Heart right ventricle (tissue), 16 donors: ENCODE measurements at places on chromosomes 12 and 14. TPM values are rescaled to one million over a fixed set of nuclear protein-coding genes. Genes with fewer than 3 reads are reported as not detected.

DNA sequence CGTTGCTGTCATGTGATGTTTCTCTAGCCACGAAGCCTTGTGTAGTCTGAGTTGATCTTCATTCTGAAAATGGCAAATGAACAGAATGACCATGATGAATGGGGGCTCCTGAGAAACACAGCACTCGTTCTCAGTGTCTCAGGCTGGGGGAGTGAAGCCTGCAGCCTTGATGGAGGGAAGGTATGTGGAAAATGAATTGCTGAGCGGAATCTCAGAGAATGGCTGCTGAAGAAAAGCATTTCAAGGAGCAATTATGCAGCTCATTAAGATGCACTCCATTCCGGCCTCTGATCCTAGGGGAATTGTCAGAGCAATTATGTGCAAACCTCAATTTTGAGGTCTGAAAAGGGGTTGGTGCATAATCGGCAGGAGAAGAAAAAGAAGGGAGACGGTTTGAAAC lies 167.1 kb downstream of the CHST11 start:
- no peak for DNase-seq

GRCh38 chr14:22538671-22539228 lies 50.3 kb downstream of the DAD1 start:
- no peak for DNase-seq

RNASE11 gene
- total RNA-seq, result not detected

GRCh38 chr14:104694475-104694950 lies 5.1 kb downstream of the INF2 start:
- DNase-seq, result no peak

IAPP gene
- total RNA-seq, result not detected

TBX3 gene
- total RNA-seq, result 4.5 TPM

ATG14 gene
- 15.2 TPM for total RNA-seq

- no peak for DNase-seq
These were observed 50.5 kb upstream of the PWP1 start for GRCh38 chr12:107635139-107635538.

NANOG gene
- not detected for total RNA-seq

DNA sequence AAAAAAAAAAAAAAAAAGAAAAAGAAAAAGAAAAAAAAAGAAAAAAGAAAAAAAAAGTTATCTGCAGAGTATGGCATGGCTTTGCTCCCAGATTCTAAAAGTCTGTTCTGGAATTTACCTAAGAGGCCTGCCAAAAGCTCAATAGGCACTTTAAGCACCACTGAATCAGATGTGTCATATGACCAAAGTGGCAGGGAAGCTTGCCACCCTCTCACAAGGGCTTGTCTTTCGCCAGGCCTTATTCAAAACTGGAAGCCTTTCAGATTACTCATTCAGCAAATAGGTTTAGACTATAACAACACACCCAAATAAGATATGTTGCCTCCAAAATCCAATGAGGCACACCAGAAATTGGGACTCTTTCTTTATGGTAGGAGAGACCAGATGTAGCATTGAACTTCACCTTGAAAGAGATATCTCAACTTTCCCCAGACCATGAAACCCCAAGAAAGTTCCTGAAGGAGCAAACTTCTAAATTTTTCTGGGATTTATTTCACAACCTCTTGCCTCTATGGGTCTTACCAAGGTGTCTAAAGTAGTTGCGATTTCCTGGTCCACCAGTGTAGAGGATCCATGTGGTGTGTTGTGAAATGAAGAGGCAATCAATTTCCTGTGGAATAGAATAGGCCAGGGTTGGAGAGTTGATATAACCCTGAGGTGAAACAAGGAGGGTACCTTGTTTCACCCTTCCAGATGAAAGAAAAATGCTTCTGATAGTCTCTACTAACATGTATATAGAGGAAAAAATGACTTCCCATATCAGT lies 218.8 kb downstream of the DAD1 start:
- DNase-seq, result no peak

DNA sequence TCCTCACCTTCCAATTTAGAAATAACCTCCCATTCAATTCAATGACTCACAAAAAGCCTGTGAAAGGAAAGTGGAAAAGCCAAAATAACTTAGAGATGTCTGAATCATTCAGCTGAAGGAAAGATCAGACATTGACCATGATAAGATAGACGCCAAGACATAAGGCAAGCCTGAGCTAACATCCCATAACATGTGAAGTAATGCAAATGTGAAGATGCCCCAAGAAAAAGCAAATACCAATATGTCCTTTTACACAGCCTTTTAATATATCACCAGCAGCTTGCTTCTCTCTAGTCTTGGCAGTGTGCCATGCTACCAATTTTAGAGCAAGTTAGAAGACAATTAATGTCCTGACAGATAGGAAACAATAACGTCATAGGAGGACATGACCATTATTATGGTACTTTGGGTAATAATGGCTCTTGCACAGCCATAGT lies 2.4 kb upstream of the NUMB start:
- peak; percentile 64 for DNase-seq

DNA sequence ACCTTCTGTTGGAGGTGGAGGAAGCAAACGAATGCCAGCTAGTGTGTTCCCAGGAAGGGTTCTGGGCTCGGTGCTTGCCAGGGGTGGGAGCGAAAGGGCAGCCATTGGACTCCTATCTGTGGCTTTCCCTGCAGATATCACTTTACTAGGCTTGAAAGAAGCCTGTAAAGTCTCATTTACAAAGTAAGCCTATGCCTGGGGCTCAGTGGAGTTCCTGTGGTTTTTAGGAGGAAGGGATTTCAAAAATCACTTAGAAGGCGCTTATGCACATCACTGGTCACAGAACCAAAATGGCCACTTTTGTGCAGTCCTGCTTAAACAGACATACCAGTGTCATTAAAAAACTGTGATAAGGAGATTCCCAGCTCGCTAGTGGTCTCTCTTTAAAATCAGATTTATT lies 22.7 kb downstream of the CLMN start:
- DNase-seq, result no peak

SDR9C7 gene
- total RNA-seq, result not detected

GRCh38 chr12:84696281-84696680 lies 216.3 kb downstream of the SLC6A15 start:
- DNase-seq, result no peak

DNA sequence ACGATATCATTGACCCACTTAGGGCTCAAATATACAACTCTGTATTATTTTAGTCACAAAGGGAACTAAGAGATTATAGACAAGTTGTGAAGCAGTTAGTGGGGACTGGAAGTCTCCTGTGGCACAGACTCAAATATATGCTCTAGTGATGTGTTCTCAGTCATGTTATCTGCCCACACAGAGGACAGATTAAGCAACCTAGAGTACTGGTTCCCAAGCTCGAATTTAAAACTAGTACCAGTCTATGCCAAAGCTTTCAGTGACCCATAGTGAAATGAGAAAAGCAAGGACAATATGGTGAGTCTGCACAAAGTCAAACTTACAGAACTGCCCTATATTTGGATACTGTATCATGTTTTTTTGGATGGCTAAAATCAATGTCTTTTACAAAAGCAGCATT lies 389.3 kb downstream of the DIO2 start:
- no peak for DNase-seq

P2RX7 gene
- 1.2 TPM for total RNA-seq

DNA sequence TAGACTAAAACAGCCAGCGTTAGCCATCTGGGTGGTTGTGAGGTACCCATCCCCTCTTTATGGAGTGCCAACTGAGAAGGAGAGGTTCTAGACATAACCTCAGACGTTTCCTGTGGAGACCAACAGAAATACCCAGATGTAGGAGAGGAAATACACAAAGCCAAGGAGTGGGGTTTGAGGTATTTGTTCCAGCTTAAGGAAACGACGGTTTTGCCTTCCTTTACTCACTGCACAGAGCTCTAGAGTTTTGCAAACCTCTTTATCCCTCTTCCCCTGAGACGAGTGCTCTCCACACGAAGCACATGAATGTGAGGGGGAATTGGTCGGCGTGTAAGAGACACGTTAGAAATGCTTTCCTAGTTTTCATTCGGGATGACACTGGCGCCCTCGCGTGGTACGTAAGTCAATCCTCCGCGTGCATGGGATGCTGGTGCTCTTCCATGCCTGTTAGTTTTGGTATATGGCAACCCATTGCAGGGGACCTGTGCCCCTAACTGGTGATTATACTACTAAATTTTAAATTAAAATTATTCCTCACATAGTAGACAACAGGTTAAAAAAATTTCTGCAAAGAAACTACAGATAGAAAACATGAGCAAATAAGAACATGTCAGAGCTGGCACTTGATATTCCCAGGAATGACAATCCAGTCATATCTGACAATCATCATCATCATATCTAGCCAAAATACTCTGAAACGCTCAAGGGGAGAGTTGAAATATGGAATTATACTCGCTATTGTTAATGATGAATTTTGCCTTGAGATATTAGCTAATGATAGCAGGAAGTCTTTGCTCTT lies 121.7 kb downstream of the PPM1H start:
- peak; percentile 62 for DNase-seq

GRCh38 chr12:15783288-15783687 lies 5.9 kb downstream of the EPS8 start:
- no peak for DNase-seq

DNA sequence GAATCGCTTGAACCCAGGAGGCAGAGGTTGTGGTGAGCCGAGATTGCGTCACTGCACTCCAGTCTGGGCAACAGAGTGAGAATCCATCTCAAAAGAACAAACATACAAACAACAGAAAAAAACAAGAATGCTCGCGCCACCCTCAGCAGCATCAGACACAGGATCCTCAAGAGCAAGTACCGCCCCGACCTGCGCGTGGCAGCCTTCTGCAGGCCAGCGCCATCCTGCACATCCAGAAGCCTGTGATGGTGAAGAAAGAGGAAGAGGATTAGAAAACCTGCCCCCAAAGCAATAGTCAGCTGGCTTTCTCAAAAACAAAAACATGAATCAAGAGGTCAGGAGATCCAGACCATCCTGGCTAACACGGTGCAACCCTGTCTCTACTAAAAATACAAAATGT lies 30.0 kb upstream of the EID3 start:
- DNase-seq, result no peak

DNA sequence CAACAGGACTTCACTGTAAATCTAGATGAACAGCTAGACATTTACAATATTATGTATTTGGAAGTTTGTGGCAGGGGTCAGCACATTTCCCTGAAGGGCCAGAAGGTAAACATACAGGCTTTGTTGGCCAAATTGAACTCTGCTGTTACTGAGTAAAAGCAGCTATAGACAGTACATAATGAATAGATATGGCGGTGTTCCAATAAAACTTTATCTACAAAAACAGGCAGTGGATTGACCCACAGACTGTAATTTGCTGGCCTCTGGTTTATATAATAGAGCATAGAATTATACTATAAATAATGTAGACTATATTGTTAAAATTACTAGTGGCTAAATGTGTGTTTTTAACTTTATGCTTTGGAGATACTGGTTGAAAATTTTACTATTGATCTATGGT lies 25.7 kb downstream of the SERPINA10 start:
- no peak for DNase-seq

DLGAP5 gene
- 0.49 TPM for total RNA-seq

DNA sequence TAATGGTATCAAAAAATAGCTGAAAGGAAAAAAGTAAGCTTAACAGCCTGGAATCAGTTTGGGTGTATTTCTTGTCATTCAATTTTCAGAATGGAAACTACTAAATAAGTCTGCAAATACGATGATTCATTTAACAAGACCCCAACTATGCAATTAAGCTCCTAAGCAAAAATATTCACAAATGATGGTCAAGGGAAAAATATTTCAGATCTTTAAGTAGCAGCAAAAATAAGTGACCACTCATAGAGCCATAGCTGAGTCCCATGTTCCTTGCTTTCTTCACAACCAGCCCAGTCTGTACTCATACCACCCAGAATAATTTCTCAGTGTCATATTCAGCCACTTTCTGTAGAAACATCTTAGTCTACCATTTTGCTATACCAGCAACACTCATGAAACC lies 185.4 kb downstream of the PPM1H start:
- no peak for DNase-seq

GRCh38 chr12:103331643-103332042 lies 164.1 kb downstream of the C12orf42 start:
- DNase-seq, result no peak

DNA sequence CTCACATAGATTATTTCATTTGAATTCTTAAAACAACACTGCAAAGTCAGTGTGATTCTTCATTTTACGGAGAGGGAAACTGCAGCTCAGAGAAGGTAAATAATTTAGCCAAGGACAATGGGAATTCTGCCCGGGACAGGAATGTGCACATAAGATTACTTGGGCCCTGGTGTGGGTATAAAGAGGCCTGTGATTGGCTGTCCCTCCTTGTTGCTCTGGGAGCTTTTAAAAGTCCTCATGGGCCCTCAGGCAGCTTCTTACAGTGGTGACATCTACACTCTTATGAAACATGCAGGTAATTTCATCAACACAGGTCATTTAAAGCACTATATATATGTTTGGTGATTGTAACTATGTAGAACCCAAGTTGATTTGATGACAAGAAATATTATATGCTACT lies 100.3 kb downstream of the ESR2 start:
- DNase-seq, result no peak

DNA sequence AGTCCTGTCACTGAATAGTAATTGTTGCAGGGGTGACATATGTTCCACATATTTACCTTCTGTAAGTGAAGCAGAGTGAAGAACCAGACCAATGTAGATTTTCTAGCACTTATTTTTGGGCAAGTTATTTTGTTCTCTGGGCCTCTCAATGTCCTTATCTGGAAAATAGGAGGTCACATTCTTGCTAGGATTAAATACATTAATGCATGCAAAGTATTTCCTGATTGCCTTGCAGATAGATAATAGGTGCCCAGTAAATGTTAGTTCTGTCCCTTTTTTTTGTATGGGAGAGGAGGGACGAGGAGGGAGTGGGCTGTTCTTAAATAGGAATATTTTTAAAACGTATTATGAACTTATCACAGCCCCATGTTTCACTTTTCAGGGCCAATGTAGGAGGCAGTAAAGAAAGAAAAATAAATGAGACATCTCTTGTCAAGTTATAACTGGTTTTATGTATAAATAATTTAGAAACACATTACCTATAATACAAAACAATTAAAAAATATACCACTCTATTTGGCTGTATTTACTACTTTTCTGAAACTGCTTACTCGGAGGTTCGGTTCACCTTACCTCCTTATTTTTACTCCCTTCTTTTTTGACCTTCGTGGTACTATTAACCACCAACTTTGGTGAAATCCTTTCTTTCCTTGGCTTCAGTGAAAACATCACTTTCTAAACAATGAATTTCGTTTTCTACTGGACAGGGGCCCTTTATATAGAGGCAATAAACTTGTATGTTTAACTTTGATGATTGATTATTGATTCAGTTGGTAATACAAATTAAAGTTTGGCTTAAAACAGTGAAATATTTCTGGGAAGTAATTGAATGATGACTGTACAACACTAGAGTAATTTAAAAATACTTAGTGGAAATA lies 41.9 kb downstream of the DIP2B start:
- DNase-seq, result no peak

GRCh38 chr14:63877550-63877939 lies 24.7 kb downstream of the SYNE2 start:
- DNase-seq, result no peak

DNA sequence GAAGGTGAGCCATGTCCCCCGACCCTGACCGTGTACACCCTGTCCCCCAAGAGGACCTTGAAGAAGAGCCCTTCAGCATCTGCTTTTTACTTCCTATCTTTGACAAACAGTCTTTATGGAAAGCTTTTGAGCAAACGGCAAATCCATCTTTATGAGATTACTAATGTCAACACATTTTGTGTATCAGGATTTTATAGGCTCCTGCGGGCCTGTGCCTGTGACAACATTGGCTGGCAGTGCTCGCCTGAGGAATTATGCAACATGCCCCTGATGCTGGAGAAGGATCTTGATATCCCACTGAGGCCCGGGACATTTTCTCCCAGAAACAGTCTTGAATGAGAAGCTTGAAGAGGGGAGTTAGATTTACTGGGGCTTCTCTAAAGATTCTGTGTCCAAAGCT lies 416.5 kb downstream of the NRXN3 start:
- no peak for DNase-seq

MYH6 gene
- 840 TPM for total RNA-seq
